Caco-2 (cell line): ENCODE measurements at places on chromosomes 16 and 17.

- no peaks in the 10 kb centered on the region for H3K36me3 ChIP-seq
- H3K27ac ChIP-seq: no peak overlapping the region
- no peaks in the 10 kb centered on the region for H3K27me3 ChIP-seq
- H3K4me3 ChIP-seq: no peak overlapping the region
These were observed 35.4 kb upstream of the SHISA6 start for GRCh38 chr17:11205659-11206058.

DNA sequence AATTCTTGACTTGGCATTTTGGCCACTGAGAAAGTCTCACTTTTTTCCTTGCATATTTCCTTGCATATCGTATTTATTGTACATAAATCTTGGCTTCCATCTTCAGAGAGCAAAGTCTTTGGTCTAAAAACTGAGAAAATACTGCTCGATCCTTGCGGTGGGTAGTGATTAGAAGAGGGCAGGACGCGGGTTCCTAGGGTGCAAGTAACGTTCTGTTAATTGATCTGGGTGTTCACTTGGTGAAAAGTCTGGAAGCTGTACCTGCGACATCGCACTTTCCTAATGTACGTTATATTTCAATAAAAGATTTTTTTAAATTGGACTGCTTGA, 758 bp upstream of the UBALD2 start:
- H3K4me3 ChIP-seq: no peak overlapping the region
- peak overlapping the region; percentile 82 for H3K27ac ChIP-seq
- DNase-seq: no peak
- H3K27me3 ChIP-seq: no peaks in the 10 kb centered on the region

GRCh38 chr17:31428111-31428510, 36.6 kb downstream of the RAB11FIP4 start:
- H3K27me3 ChIP-seq: no peaks in the 10 kb centered on the region
- H3K36me3 ChIP-seq: no peaks in the 10 kb centered on the region
- no peak overlapping the region for H3K4me3 ChIP-seq
- no peak for DNase-seq

DNA sequence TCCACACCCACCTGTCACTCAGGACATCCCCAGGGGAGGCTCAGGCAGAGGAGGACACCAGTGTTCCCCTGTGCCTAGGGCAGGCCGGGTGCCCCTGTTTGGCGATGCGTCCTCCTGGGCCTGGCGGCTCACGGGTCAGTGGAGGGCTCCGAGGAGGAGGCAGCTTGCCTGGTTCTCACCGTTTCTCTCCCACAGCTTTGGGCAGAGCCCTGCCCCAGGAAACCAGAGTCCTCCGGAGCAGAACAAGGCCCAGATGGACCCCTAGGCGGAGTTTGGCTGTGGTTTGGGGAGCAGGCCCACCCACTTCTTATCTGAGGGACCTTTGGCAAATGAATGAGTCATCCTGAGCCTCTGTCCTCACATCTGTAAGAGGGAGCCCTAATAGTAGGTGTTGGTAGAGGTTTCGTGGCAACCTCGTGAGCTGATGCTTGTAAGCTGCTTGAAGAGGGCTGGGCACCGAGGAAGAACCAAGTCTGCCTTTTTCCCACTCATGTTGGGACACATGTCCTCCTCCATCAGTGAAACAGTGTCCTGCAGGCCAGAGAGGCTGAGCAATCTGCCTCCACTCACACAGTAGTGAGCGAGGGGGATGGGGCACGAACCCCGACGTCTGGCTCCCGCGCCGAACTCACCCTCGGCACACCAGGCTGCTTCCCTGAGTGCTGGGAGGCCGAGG, 247.0 kb upstream of the CIBAR2 start:
- no peak for DNase-seq
- peaks cover 36% of the 10 kb centered on the region for H3K4me1 ChIP-seq
- no peak overlapping the region for H3K4me3 ChIP-seq
- H3K27ac ChIP-seq: no peak overlapping the region
- H3K36me3 ChIP-seq: no peaks in the 10 kb centered on the region

GRCh38 chr16:14324581-14324980, 253.5 kb downstream of the MRTFB start:
- no peak overlapping the region for H3K4me3 ChIP-seq
- H3K27ac ChIP-seq: no peak overlapping the region
- H3K36me3 ChIP-seq: no peaks in the 10 kb centered on the region
- no peaks in the 10 kb centered on the region for H3K4me1 ChIP-seq

GRCh38 chr16:11957591-11958395, 7.2 kb upstream of the TNFRSF17 start:
- no peak for DNase-seq
- no peaks in the 10 kb centered on the region for H3K4me1 ChIP-seq
- no peaks in the 10 kb centered on the region for H3K27me3 ChIP-seq
- no peaks in the 10 kb centered on the region for H3K36me3 ChIP-seq

DNA sequence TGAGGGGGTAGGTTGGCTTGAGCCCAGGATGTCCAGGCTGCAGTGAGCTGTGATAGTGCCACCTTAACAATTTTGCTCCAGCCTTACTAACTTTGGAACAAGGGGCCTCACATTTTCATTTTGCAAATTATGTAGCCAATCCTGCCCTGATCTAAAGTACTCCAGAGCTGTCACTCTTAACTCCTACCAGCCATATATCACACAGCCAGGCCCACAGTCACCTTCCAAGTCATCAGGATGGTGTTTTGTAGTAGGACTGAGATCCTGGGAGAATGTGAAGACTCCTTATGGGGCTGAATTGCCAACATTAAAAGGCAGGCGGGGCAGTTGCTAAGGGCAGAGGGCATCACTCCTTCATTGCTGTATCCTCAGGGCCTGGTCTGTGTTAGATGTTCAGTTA, 243.0 kb downstream of the MRTFB start:
- no peaks in the 10 kb centered on the region for H3K27me3 ChIP-seq
- peaks cover 13% of the 10 kb centered on the region for H3K4me1 ChIP-seq
- no peak overlapping the region for H3K4me3 ChIP-seq
- no peaks in the 10 kb centered on the region for H3K36me3 ChIP-seq

- H3K36me3 ChIP-seq: no peaks in the 10 kb centered on the region
- no peaks in the 10 kb centered on the region for H3K27me3 ChIP-seq
- no peak overlapping the region for H3K27ac ChIP-seq
- H3K4me1 ChIP-seq: peaks cover 3% of the 10 kb centered on the region; the same call in 1 of the 2 replicates
- no peak overlapping the region for H3K4me3 ChIP-seq
These were observed 2.9 kb upstream of the CACNG3 start for GRCh38 chr16:24253192-24253591.

GRCh38 chr17:48110761-48111160, 3.2 kb downstream of the SNX11 start:
- no peaks in the 10 kb centered on the region for H3K36me3 ChIP-seq
- no peak for DNase-seq
- no peak overlapping the region for H3K27ac ChIP-seq
- no peaks in the 10 kb centered on the region for H3K27me3 ChIP-seq
- H3K4me1 ChIP-seq: 0 out of 2 replicates have a peak, but pooled peaks cover 6% of the 10 kb centered on the region
- H3K4me3 ChIP-seq: no peak overlapping the region

- DNase-seq: no peak
- no peaks in the 10 kb centered on the region for H3K36me3 ChIP-seq
- H3K27me3 ChIP-seq: no peaks in the 10 kb centered on the region
- no peak overlapping the region for H3K27ac ChIP-seq
These were observed 12.2 kb upstream of the PRKCA start for GRCh38 chr17:66290101-66290722.

GRCh38 chr16:813204-813915, 12.8 kb upstream of the GNG13 start:
- peak overlapping the region; percentile 25 for H3K4me3 ChIP-seq
- no peak overlapping the region for H3K27ac ChIP-seq
- no peaks in the 10 kb centered on the region for H3K27me3 ChIP-seq
- peak; percentile 74 for DNase-seq
- no peaks in the 10 kb centered on the region for H3K36me3 ChIP-seq
- peaks cover 14% of the 10 kb centered on the region for H3K4me1 ChIP-seq

DNA sequence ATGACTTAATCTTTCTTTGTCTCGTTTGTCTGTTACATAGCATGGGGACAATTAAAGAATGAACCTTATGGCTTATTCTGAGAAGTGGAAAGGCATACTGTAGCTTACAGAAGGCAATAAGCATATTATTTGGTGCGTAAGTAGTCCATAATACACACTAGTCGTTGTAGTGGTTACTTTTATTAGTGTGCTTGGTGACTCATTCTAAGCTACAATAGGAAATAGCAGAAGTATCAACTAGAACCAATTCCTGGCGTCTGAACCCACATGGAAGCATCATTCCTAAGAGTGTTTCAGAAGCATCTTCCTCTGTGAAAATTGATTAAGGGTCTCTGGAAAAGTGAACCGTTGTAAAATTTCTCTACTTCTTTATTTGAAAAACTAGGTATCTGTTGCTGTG, 777.8 kb upstream of the EEF2KMT start:
- peaks cover 1% of the 10 kb centered on the region; the same call in 1 of the 2 replicates for H3K27me3 ChIP-seq
- no peaks in the 10 kb centered on the region for H3K36me3 ChIP-seq
- no peak for DNase-seq
- H3K4me3 ChIP-seq: no peak overlapping the region
- H3K4me1 ChIP-seq: no peaks in the 10 kb centered on the region

- H3K4me3 ChIP-seq: no peak overlapping the region
- H3K27ac ChIP-seq: no peak overlapping the region
These were observed 6.9 kb downstream of the PHAF1 start for GRCh38 chr16:67116388-67117311.

- H3K27ac ChIP-seq: peak within 1 kb of the TSS; percentile 93
- no peaks in the 10 kb centered on the region for H3K27me3 ChIP-seq
- DNase-seq: no peak
- peaks cover 41% of the 10 kb centered on the region for H3K4me1 ChIP-seq
These were observed at the start of gene UNC13D for GRCh38 chr17:75843577-75844529. Gene UNC13D, minus strand, starts transcription at chr17:75844404. Its CDS starts 67 bp downstream, at chr17:75844337.

- no peak overlapping the region for H3K27ac ChIP-seq
- no peaks in the 10 kb centered on the region for H3K4me1 ChIP-seq
- DNase-seq: peak; percentile 29
- H3K36me3 ChIP-seq: no peaks in the 10 kb centered on the region
- H3K27me3 ChIP-seq: no peaks in the 10 kb centered on the region; the same call in 1 of the 2 replicates
These were observed 22.5 kb upstream of the LYRM9 start for GRCh38 chr17:27915709-27916108.

GRCh38 chr17:41367426-41368075, 2.1 kb downstream of the KRT33B start:
- H3K27ac ChIP-seq: no peak overlapping the region
- no peak for DNase-seq
- H3K27me3 ChIP-seq: no peaks in the 10 kb centered on the region
- H3K4me3 ChIP-seq: no peak overlapping the region

DNA sequence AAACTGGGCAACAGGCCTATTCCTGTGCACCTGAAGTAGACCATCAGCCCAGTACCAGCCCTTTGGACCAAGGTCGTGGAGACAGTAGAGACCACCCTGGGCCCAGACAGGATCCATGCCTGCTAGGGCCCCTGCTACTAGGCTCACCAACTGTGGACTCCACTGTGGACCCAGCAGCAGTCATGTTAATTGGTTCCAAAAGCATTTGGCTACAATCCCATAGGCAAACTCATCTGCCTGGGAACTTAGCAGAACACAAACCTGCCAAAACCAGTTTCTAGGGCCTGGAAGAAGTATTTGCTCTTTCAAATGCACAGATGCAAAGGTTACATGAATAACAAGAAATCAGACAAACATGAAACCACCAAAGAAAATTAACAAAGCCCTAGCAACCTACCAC, 53.1 kb downstream of the ACSM2A start:
- H3K36me3 ChIP-seq: no peaks in the 10 kb centered on the region
- no peaks in the 10 kb centered on the region for H3K4me1 ChIP-seq
- no peaks in the 10 kb centered on the region for H3K27me3 ChIP-seq
- DNase-seq: no peak

GRCh38 chr17:8117980-8118768, at the start of gene ALOXE3:
Gene ALOXE3, minus strand, starts transcription at chr17:8118514. Its CDS starts 524 bp downstream, at chr17:8117990.
- H3K4me1 ChIP-seq: no peaks in the 10 kb centered on the region; the same call in 1 of the 2 replicates
- H3K27me3 ChIP-seq: no peaks in the 10 kb centered on the region; the same call in 1 of the 2 replicates
- DNase-seq: peak; percentile 52
- peak within 1 kb of the TSS; percentile 63 for H3K4me3 ChIP-seq

GRCh38 chr16:84553873-84554399, 49.5 kb upstream of the MEAK7 start:
- H3K27me3 ChIP-seq: no peaks in the 10 kb centered on the region
- DNase-seq: no peak
- peaks cover 41% of the 10 kb centered on the region for H3K4me1 ChIP-seq
- H3K4me3 ChIP-seq: no peak overlapping the region

DNA sequence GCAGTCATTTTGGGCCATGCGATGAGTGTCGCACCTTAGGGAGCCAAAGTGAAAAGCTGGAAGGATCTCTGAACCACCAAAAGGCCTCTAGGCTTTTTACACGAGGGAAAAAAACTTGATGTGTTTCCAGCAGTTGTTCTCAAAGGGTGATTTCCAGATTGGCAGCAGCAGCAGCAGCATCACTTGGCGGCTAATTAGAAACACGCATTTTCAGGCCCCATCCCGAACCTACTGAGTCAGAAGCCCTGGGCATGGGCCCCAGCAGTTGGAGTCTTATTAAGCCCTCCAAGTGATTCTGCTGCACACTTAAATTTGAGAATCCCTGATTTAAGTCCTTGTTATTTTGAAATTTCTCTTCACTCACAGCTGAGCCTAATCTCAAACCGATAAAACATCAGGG, 25.3 kb upstream of the PYY start:
- H3K4me3 ChIP-seq: no peak overlapping the region
- peaks cover 4% of the 10 kb centered on the region for H3K27me3 ChIP-seq
- no peaks in the 10 kb centered on the region for H3K36me3 ChIP-seq
- H3K4me1 ChIP-seq: peaks cover 10% of the 10 kb centered on the region; the same call in 1 of the 2 replicates
- DNase-seq: no peak

GRCh38 chr17:48816774-48817590, at the start of gene TTLL6:
Gene TTLL6, minus strand, starts transcription at chr17:48817229. Its CDS starts 157 bp downstream, at chr17:48817072.
- H3K27ac ChIP-seq: no peak within 1 kb of the TSS
- H3K27me3 ChIP-seq: no peaks in the 10 kb centered on the region
- DNase-seq: peak; percentile 100
- peaks cover 10% of the 10 kb centered on the region for H3K4me1 ChIP-seq
- peak within 1 kb of the TSS; percentile 54 for H3K4me3 ChIP-seq

DNA sequence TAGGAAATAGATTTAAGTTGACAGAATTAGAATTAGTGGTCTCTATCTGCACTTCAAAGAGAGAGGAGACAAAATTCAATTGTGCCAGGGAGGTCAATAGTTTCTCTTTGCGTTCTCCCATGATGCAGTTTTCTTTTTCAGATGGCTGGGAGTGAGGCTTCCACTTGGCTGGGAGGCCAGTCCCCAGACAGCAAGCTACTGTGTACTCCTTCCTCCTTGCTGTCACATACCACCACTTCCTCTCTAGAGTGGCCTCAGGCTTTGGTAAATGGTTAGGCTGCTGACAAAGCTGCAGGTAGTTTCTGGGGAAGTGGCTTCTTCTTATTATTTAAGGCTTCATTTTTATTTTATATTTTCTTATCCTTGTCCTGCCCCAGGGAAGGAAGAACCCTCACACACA, 106.2 kb upstream of the HS3ST4 start:
- no peak overlapping the region for H3K4me3 ChIP-seq
- H3K27ac ChIP-seq: no peak overlapping the region
- H3K27me3 ChIP-seq: no peaks in the 10 kb centered on the region
- no peaks in the 10 kb centered on the region for H3K36me3 ChIP-seq
- H3K4me1 ChIP-seq: no peaks in the 10 kb centered on the region
- DNase-seq: no peak
